PC-3 (cell line): ENCODE measurements at places on chromosomes 4 and X. TPM values are rescaled to one million over a fixed set of nuclear protein-coding genes. Genes with fewer than 3 reads are reported as not detected.
A peak's percentile ranks its signal among the peaks of the same experiment; 100 is the strongest.

DNA sequence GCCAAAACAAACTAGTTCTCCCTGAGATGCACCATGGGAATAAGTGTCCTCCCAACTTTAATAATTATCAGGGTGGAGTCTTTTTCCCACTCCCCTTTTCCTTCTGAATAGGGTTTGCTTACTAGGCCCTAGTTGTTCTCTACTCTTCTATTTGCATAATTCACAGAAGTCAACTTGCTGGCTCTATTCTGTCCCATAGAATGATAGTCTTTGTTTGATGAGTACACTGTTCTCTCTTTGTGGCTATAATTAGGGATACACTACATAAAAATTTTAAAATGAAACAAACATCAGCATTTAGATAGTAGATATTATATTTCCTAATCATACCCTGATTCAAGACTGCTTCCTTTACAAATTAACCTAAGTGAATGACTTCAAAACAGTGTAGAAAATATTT lies 10.3 kb downstream of the PDHA2 start:
- DNase-seq: no peak

JAKMIP1 gene
- total RNA-seq: 0.04 and 0.75 TPM in 2 replicates

- DNase-seq: no peak
These were observed 340.7 kb downstream of the DHX15 start for GRCh38 chr4:24243641-24244040.

GRCh38 chr4:56468097-56468422 lies 643 bp downstream of the SRP72 start:
- peak; percentile 63 for DNase-seq

RBM46 gene
- not detected in 2 replicates for total RNA-seq

GRCh38 chr4:4392501-4393183 lies 5.7 kb downstream of the NSG1 start:
- DNase-seq: no peak

GRCh38 chr4:181319629-181320028 lies 923.6 kb upstream of the TENM3 start:
- DNase-seq: no peak

SLC26A1 gene
- total RNA-seq: 0.52 TPM in 1 of 2 replicates, not detected in the other

GAGE13 gene
- total RNA-seq: not detected in 2 replicates

SEPSECS gene
- 3.1 and 5.2 TPM in 2 replicates for total RNA-seq

ANKRD50 gene
- 26.3 and 29.3 TPM in 2 replicates for total RNA-seq

GRCh38 chr4:142883040-142883832 lies 37.1 kb upstream of the INPP4B start:
- peak; percentile 23 for DNase-seq

GRPR gene
- 22.5 and 26.5 TPM in 2 replicates for total RNA-seq

PPARGC1A gene
- not detected in 2 replicates for total RNA-seq

DNA sequence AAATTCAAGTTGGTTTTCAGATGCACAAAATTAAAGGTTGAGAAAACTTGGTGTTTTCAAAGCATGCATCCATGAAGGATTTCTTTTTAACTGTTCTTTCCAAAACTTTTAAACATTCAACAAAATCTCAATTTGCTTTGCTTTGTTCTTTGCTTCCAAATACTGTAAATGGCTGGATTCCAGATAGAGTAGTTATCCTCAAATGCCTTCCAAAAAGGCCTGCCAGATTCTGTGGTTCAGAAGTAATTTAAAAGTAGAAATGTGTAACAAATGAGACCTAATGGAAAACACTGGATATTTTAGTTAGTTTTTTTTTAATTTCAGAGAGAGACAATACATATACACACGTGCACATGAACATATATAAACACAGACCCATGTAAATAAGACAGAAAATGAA lies 97.3 kb downstream of the NR3C2 start:
- DNase-seq: no peak

DNA sequence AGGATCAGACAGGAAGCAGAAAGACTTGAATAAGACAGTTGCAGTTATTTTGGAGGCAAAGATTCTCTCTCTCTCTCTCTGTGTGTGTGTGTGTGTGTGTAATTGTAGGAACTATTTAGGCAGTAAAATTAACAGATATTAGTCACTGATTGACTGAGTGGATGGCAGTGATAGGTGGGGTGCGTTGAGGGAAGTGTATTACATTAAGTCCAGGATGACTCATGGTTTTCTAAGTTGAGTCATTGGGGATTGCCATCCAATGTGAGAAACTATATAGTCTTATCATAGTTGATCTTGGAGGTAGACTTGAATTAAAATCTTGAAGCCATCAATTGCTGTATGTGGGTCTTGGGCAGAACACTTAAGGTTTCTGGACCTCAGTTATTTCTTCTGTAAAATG lies 75.4 kb downstream of the AR start:
- no peak for DNase-seq

MTTP gene
- total RNA-seq: 0.33 TPM in 1 of 2 replicates, not detected in the other

DNA sequence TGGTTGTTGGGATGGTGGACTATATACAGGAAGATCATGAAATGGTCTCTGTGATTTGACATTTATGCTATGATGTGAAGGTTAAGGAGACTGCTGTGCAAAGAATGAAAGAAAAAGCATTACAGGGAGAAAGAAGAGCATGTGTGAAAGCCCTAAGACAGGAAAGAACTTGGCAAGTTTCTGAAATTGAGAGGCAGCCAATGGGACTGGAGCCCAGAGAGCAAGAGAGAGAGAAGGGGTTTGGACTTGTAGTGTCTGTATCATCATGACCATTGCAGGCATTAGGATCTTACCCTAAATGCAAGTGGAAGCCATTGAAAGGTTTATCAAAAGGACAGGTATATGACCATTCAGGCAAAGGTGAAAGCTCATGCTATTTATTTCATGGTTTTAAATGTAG lies 147.1 kb downstream of the NAA11 start:
- DNase-seq: no peak

C4orf51 gene
- total RNA-seq: not detected in 2 replicates

MAD2L1 gene
- 53.9 and 76.6 TPM in 2 replicates for total RNA-seq

DNA sequence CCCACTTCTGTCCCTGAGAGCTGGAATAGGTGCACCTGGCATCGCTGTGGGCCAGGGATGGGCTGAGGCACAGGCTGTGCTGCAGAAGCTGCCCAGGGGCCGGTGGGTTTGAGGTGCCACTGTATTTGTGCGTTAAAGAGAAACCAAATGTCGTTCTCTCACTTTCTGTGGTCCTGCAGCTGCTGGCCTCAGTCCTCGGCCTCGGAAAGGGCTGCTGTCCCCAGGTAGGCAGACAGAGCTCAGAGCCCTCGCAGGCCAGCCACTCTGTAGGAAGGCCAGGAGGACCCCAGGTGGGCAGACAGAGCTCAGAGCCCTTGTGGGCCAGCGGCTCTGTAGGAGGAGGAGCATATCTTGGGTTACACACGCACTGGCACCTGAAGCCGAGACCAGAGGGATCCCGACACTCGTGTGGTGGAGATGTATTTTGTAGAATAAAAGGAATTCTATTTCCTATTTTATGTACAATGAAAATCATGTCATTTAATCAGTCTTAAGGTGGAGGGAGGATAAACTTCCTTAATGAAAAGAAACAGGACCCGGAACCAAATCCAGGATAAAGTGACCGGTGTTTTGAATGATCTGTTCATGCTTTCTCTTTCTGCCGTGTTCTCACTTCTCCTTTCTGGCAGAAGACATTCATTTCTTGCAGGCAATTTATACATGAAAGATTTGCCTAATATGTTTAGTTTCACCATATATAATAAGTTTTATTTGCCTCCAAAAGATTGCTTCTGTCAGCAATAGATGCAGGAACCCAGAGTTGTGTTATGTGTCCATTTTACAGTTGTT lies 54.4 kb upstream of the HGFAC start:
- DNase-seq: no peak

DIPK2B gene
- total RNA-seq: 0.18 and 0.40 TPM in 2 replicates

GRCh38 chr4:186021461-186022167 lies 47.3 kb upstream of the TLR3 start:
- peak; percentile 44 for DNase-seq

DNA sequence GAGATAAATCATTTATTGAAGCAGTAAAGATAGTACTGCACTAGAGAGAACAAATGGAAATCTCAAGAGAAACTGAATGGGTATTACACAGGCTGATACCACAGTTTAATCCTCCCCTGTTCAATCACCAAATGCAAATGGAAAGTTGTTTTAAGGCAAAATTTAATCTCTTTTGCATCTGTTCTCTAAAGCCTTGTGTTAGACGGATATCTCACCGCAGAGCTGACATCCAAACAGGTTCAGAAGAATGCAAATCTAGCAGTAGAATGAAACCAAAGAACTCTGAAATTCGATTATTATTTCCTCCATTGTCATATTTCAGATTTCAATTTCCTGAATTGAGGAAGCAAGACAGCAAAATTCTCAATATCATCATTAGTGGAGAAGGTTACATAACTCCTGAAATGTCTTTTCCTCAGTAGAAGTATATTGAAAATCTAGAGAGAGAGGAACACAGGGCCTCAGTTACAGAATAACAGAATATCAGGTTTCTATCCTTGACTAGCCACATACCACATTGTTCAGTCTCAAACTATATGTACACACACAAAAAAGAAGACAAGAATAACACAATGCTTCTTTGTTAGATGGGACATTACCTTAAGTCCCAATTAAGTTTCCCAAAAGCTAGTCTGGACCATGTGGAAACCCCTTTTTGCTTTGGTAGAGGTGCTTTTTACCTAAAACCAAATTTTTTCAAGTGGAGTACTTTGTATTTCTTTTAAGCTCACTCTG lies 94.1 kb upstream of the BANK1 start:
- DNase-seq: no peak

- peak; percentile 92 for DNase-seq
These were observed 35.3 kb upstream of the CXCL8 start for GRCh38 chr4:73705056-73705432.

XKRX gene
- total RNA-seq: 0.46 and 0.55 TPM in 2 replicates

GRCh38 chr4:127124919-127125318 lies 507.8 kb upstream of the INTU start:
- peak; percentile 6 for DNase-seq

DNA sequence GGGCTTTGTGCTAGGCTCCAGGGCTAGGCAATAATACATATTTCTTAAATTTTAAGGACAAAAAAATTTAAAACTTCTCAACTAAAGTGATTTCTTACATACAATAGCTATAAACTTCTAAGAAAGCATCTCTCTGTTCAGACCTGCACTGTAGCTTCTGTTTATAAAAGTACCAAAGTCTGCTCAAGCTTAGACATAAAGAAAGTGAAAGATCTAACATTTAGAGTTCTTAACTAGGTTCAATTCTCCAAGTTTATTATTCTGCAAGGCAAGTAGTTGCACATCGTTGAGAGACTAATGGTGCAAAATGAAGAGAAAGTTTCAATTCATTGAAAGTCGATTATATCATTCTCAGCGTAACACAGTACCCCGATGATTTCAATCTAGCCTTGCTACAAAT lies 857.4 kb upstream of the HTR2C start:
- DNase-seq: no peak

MAOB gene
- not detected in 2 replicates for total RNA-seq

DNA sequence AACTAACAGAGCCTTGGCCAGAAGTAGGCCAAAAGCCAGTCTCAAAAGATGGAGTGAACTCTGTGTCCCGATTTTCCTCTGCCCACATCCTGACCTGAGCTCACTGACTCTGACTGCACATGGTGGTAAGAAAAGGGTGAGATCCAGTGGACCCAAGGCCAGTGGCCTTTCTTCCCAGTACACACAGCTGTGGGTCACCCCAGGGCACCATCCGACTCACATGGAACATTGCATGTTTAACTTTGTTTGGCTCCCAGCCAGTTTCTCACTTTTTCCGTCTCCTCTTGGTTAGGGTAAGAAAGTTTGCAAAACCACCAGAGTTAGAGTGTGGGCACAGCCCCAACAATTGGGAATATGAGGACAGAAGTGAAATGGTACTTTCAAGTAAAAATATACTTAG lies 69.8 kb downstream of the GAB1 start:
- no peak for DNase-seq

DNA sequence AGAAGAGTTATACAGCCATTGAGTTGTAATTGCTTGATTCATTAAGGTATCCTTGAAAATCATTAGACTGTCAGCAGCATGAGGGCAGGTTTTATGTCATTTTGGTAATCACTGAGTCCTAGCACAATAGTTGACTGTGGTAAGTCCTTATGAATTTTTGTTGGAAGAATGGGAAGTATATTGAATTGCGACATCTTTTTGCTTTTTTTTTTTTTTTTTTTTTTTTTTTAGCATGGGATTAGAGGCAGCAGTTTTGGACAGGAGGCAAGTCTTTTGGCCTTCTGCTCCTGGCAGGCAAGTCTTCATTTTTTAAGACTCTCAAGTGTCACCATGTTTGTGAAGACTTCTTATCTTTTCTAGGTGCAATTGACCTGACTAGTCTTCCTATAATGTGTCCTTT lies 29.7 kb downstream of the PRRG1 start:
- DNase-seq: no peak

PPEF2 gene
- 0.04 TPM in 1 of 2 replicates, not detected in the other for total RNA-seq

RHOXF1 gene
- not detected in 2 replicates for total RNA-seq

GABRB1 gene
- total RNA-seq: not detected in 2 replicates
